ENCODE measurements at places on chromosomes 3 and 15.

- no peak for DNase-seq
These were observed 74.2 kb upstream of the SATB1 start for GRCh38 chr3:18499301-18499700.

DNA sequence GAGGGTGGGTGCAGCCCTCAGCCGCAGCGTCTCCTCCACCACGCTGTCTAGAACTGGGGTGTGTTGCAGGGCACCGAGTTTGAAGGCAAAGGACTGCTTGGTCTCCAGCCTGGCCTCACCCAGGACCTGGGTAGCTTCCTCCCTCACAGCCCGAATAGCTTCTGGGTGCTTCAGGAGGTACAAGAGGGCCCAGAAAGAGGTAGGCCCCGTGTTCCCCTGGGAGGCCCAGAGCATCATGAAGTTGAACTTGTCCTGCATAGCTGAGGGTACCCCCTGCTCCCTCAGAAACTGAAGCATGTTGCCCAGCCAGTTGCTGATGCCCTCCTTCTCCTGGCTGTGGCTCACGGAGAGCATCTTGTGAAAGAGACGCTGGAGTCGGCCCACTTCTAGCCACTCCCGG is 930 bp downstream of the CYP8B1 start:
- no peak for DNase-seq

- no peak for DNase-seq
These were observed 401 bp downstream of the ZSCAN29 start for GRCh38 chr15:43370310-43370974.

GRCh38 chr3:72217570-72217969 is 432.6 kb upstream of the PROK2 start:
- no peak for DNase-seq

- DNase-seq = no peak
These were observed 31.3 kb downstream of the LAMP3 start for GRCh38 chr3:183131186-183131725.

DNA sequence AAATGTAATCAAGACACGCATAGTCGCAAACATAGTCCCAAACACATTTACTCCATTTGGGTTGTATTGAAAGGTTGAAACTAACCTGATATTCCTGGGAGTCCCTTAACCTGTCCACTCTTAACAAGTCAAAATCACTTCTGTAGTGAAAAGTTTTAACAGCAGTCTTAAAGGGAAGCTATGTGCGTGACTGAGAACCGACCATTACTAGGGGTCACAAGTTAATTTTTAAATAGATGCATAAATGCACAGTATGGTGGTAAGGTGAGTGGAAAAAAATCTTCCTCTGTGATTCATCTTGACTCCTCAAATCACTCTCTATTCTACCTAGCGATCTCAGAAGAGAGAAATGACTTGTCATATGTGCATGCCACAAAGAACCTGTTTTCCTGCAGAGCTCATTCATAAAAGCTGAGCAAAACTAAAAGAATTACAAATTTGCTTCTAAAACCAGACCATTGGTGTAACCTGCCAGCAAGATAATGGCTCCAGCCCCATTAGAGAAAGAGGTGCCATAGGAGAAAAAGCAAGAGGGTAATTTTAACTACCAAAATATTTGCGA is 4.8 kb downstream of the GPR15 start:
- no peak for DNase-seq

GRCh38 chr15:32918547-32918946 is 200.7 kb downstream of the GREM1 start:
- no peak for DNase-seq
